ENCODE measurements at places on chromosomes 5 and 9.

DNA sequence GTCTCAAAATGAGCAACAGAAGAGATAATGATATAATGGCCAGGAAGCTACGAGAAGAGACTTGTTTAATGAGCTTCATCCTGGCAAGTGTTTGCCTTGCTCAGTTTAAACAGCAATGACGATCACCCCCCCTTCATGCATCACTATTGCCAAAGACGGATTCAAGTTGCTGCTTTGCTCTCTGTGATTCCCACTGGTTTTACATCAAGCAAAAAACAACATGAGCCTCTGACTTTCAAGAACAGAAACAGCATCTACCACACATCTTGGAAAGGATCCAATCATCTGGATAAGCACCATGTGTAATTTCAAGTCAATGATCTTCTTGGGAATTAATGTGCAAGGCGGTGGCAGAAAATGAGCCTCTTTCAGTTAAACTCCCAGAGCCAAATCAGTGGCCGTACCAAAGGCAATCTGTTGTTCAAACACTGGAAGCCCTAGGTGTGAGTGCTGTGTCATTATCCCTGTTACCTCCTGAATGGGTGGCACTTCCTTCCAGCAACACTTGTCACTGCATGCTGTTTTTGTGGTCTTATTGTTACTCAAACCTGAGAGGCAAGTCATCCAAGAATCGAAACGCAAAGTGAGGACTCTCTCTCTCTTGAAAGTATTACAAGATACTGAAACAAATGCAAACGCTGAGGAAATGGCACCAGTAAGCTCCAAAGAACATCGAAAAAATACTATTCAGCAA is 72.8 kb downstream of the MED27 start:
- no peak for DNase-seq

- DNase-seq = no peak
Observed at GRCh38 chr9:81521892-81522291, 167.5 kb downstream of the TLE1 start.

GRCh38 chr5:140882591-140882899 is 621 bp downstream of the PCDHA13 start:
- DNase-seq = no peak

DNA sequence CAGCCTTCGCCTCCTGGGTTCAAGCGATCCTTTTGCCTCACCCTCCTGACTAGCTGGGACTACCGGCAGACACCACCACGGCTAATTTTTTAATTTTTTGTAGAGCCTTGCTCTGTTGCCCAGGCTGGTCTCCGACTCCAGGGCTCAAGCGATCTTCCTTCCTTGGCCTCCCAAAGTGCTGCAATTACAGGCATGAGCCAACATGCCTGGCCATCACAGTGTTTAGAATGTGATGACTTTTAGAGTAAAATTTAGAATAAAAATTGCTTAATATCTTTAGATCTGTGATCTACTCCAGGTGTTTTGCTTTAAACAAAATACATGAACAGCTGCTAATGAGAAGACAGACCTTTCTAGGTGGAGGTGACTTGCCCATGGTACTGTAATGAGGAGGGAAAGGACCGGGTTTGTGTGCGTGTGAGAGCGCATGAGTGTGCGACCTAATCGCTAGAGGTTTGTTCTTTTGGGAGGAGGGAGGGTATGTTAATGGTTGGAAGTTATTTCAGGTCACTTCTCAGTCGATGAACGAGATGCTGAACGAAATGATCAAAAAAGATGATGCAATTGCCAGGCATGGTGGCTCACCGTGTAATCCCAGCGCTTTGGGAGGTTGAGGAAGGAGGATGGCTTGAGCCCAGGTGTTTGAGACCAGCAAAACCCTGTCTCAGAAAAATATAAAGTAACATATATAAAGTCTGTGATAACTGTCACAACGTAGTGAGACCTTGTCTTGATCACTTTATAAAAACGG is 2.0 kb downstream of the CNOT6 start:
- no peak for DNase-seq

GRCh38 chr5:56717253-56717987 is 97.9 kb upstream of the MAP3K1 start:
- DNase-seq = no peak

DNA sequence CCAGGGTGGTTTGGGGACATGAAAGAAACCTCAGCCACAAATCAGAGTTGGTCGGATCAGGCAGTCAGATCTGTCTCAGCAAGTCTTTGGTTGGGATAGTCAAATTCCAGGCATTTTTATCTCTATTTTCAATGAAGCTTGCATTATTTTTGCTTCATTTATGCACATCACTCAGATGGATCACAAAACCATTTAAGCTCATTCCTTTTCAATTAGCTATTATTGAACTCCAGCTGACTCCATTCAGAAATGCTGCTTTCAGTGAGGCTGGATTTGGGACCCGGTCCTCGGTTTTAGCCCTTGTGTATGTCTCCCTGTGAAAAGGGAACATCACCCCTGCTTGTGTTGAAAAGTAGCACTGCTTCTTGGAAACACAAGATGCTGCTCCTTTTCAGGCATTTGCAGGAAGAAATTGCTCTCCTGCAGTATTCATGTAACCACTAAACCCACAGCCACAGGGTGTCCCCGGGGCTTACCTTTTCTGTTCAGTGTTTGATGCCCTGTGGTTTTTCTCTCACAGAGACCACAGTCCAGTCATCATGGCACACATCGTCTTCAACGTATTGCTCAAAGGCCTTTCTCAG is 232.9 kb downstream of the NFIB start:
- DNase-seq = peak; percentile 90

- no peak for DNase-seq
Observed at GRCh38 chr5:154654486-154655371, 100.4 kb upstream of the LARP1 start.

- no peak for DNase-seq
Observed at GRCh38 chr9:97695995-97696802, 941 bp downstream of the XPA start.

- no peak for DNase-seq
Observed at GRCh38 chr5:109304309-109304708, 105.5 kb downstream of the PJA2 start.

GRCh38 chr5:139147483-139148087 is 50.6 kb downstream of the SIL1 start:
- DNase-seq = peak; percentile 82

DNA sequence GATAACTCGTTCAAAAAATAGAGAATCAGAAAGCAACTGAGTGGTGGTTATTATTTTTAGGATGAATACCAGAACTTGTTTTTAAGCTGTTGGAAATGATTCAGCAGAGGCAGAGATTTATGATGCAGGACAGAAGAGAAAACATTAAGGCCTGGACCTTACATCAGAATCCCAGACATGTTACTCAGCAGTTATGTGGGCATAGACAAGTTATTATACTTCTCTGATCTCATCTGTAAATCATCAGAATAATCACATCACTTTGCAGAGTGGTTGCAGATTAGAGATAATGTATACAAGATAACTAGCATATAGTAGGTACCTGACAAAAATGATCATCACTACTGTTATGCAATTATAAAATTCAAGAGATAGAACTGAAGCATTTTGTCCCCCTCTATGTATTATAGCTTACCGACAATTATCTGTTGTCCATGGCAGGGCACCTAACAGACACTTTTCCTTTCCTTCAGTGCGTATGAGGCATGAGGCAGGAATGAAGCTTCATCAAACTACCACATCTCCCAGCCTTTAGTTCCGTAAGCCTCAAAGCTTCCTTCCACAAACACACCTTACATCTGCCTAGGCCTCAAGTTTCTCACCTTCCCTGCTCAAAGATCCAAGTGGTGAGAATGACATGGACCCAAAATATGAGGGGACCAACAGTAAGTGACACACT is 165.9 kb downstream of the DENND1A start:
- peak; percentile 39 for DNase-seq

GRCh38 chr5:120446901-120447300 is 17.2 kb upstream of the PRR16 start:
- DNase-seq = no peak

- no peak for DNase-seq
Observed at GRCh38 chr5:157568222-157568621, 7.4 kb downstream of the ADAM19 start.

- DNase-seq = no peak
Observed at GRCh38 chr5:105057001-105057436, 1494.4 kb upstream of the NUDT12 start.

DNA sequence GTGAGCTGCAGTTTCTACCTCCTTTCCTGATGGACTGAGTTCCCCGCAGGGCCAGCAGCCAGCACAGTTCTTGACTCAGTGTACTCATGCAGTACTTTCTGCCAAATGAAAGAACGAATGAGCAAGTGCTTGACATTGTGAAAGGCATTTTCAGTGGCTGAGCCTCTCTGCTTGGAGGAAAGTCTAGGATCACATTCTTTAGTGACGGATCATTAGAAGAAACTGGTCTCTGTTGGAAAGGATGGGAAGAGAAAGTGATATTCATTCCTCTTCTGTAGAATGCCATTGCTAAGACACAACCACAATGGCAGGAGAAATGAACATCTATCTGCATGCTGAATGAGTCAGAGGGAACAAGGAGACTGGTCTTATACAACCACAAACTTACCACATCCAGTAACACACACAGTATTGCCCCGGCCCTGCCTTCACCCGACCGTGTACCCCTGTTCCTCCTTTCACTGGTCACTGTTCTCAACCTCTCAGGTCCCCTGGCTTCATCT is 206.9 kb downstream of the CRB2 start:
- DNase-seq = peak; percentile 90

DNA sequence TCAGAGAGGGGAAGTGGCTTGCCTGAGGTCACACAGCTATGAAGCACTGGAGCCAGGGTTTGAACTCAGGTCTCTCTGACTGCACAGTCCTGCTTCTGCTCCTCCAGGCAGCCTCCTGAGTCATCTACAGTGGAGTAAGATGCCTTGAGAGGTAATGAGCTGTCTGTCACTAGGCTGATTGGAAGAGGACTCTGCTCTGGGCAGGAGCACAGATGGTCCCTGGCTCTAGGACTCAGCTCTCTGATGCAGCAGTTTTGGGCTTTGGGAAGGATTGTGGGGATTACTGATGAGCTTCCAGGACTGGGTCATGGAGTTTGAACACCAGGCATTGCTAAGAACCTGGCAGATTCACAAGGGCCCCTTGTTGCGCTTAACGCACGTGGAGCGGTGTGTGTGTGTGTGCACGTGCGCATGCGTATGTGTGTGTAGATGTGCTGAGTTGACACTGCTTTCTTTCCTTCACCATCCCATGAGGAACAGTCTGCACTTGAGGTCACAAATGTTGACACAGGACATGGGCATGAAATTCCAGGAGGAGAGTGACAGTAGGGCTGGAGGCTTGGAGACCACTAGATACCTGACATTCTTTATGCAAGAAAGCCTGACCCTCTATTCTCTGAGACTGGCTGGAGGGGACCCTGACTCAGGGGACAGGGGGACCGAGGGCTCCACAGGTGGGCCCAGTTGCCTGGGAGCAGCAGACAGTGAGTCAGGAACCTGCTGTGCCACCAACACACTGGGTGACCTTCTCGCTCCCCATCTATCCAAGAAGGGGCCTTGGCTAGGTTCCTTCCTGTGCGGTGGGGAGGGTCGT is 170.5 kb downstream of the RGS3 start:
- peak; percentile 20 for DNase-seq

- DNase-seq = no peak
Observed at GRCh38 chr5:60521376-60522291, 178.3 kb downstream of the DEPDC1B start.

DNA sequence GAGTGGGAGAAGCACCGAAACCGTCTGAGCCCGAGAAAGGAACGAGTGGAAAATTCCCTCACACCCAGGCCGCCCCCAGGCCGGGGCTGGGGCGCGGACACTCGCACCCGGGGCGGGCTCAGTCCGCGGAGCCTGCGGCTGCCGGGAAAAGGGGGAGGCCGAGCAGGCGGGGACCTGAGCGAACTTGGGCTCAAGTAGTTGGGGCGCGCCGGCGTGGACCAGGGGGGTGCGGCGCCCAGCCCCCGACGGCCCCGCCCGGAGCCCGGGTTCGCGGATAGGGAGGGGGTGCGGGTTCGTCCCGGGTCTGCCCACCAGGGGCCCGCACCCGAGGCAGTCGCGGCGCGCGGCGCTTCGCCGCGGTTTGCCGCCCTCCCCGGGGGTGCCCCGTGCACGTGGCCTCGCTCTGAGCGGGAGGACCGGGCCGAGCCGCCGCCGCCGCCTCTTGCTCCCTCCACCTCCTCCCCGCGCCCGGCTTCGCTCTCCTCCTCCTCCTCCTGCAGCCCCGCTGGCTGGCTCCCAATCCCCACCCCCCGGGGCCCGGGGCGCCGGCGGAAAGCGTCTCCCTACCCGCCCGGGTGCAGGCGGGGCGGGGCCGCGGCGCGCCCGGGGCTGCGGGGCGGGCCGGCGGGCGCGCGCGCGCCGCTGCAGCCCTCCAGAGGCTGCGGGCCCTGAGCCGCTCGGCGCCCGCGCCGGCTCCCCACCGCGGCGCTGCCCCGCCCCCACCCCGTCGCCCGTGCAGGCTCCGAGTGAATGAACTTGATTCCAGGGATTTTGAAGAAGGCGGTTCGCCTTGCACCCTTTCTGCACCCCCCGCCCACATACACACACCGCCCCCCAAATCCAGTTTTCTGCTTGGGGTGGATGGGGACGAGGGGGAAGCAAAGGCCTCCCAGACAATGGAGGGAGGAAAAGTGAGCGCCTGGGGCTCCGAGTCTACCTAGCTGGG is 1.3 kb upstream of the NFIB start:
- DNase-seq = peak; percentile 97

GRCh38 chr5:80225189-80225933 is 30.5 kb downstream of the SERINC5 start:
- no peak for DNase-seq

DNA sequence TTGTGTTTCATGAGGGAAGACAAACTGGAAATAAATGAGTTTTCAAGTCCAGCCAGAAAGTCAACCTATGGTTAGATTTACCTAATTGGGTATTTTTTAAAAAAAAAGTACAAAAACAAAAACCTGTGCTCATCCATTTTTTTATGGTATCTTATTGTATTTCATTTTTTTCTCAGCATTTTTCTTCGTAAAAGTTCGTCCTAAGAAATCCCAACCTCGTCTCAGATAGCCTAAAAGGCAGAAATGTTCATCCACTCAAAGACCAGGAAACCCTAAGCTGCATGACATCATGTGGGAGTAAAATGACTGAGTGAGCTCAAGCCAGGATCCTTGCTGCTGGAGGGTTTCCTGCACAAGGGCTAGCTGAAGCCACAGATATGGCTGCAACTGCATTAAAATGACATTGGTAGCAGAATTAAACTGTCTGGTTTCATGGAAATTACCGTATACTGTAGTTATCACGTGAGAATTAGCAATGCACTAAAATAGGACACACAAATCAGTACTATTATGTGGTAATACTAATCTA is 70.4 kb downstream of the NFIB start:
- DNase-seq = no peak
